Stimulated activated CD4-positive, alpha-beta T cell treated with anti-CD3 and anti-CD28 coated beads, Interleukin-15, amount 100 ng/mL, for 24 hours (primary cell): ENCODE measurements at places on chromosomes 7 and 10.

GRCh38 chr10:47366181-47366631, 17.9 kb downstream of the ZNF488 start:
- no peak for DNase-seq

- no peak for DNase-seq
Measured at GRCh38 chr10:12533151-12533550, 183.8 kb downstream of the CAMK1D start.

DNA sequence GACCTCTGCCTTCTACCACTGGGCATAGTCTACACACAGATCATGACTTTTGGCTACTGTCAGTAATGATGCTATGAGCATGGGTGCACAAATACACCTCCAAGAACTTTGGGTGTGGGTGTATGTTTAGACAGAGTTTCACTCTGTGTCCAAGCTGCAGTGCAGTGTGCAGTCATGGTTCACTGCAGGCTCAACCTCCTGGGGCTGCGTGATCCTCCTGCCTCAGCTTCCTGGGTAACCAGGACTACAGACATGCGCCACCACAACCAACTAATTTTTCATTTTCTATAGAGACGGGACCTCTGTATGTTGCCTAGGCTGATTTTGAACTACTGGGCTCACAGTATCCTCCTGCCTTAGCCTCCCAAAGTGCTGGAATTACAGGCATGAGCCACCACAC, 194.4 kb downstream of the NSUN6 start:
- DNase-seq = no peak

DNA sequence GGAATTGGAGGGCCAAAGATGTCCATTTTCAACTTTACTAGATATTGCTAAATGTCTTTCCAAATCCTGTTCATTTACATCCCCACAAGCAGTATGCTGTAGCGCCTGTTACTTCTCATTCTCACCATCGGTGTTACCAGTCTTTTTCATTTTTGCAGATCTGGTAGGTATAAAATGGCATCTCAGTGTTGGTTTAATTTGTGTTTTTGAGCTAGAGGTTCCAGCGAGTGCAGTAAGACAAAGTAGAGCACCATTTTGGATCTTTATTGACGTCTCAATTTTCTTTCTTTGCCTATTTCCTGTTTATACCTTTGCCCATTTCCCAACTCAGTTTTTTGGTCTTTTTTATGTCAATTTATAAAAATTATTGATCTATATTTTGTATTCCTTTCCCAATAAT, 55.6 kb downstream of the NRF1 start:
- DNase-seq = no peak

DNA sequence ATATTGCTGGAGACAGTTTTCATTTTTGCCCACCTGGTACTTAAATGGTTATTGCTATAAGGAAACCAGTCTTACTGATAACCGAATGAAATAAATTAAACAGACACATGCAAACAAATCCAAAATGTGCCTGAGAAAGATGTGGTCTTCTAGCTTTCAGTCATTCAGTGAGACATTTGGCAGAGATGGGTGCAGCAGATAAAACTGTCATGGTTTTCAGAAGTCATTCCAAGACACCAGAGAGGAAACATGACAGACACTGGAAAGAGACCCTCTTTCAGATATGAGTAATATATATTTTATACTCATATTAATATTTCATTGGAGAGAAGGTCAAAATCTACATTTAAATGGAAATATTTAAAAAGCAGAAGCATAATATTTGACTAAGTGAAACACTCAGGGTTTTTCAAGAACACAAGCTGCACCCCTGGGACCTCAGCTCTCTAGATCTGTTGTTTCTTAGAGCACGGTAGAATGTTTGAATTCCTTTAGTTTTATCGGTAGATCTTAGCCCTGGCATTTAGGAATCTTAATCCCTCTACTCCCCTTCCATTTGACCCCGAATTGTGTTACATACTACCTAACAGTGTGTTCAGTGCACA, 246.1 kb downstream of the AUTS2 start:
- DNase-seq = no peak

- no peak for DNase-seq
Measured at GRCh38 chr7:150923196-150923595, 54.9 kb downstream of the KCNH2 start.

GRCh38 chr7:64914557-64914956, 11.5 kb downstream of the ZNF273 start:
- DNase-seq = no peak

DNA sequence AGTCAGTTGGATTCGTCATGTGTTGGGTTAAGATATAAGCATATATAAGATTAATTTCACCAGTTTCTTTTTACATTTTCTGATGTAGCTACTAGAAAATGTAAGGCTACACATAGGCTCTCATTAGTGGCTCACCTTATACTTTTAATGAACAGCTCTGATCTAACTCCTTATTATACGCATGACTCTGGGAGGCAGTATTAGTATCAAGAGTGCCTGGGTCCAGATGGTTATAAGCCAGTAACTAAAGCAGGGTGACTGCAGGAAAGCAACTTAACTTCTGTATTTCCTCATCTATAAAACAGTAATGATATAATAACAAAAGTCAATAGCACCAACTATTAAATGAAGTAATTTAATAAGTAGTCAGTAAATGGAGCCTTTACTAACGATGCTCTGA, 1.4 kb upstream of the ELMO1 start:
- DNase-seq = no peak
